ENCODE measurements at places on chromosomes 7 and 10.

DNA sequence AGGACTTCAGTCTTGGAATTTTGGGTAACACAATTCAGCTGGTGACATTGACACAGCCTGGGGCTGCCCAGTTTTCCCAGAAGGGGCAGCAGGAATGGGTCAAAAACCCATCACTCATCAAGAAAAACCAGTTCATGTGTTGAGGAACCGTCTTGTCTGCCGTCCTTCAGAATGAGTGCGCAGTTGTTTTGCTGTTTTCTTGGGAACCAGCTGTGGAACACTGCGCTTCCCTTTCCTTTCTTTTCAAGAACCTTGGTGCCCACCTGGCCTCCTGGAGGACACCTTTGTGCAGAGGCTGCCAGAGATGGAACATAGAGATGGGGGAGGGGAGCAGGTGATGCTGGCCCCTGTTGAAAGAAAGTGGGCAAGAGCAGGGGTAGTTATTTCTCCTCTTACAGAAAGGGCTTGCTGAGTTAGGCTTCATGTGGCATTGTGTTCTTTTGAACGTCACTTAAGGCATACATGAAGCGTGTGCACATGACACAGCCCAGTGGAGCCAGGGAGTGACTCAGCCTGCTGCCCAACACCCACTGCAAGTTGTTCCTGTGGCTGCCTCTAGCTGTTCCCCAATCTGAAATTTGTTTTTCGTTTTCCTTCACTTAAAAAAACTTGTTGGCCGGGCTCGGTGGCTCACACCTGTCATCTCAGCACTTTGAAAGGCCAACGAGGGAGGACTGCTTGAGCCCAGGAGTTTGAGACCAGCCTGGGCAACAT, 87.4 kb upstream of the TNS3 start:
- no peak for DNase-seq

GRCh38 chr10:89813546-89813945, 112.2 kb downstream of the KIF20B start:
- DNase-seq, result no peak

GRCh38 chr10:5442065-5442989, 30.0 kb downstream of the NET1 start:
- DNase-seq, result peak; percentile 42

- no peak for DNase-seq
Observed at GRCh38 chr7:44914992-44915607, 29.8 kb upstream of the PURB start.

DNA sequence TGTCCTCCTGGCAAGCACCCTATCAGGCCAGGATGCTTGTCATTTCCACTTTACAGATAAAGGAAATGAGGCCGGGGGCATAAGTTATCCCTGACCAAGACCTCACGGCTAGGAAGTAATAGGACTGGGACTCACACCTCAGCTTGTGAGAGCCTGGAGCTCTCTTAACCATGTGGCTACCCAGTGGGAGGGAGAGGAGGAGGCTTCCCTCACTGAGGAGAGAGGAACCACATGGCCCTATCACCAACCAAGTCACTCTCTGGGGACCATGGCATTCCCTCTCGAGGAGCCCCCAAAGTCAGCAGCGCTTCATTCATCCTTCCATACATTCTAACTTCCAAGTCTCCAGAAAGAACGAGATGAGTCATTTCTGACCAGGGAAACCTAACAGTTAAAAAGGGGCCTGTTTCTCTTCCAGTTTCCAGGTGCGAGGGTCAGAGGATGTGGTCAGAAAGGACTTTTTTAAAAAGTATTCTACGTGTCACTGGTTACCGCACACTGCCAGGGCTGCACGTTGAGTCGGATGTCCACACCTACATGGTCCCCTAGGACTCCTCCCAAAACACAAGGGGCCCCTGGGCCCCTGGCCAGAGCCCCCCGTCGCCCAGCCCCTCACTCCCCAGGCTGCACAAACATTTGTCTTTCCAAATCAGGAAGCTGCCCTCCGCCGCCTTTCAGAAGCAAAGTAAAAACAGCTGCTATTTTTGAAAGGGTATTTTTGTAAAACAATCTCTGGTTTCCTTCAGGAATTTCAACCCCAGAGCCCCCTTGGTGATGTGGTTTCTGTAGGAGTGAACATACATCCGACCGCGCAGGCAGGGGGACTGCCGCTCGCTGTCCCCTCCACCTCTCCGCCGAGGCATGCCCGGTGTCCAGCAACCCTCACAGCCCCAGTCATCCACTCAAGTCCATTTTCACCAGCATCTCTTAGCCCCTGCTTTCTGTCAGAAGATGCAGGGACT, 128.2 kb upstream of the CHST15 start:
- DNase-seq, result no peak

- DNase-seq, result no peak
Observed at GRCh38 chr7:128744366-128744905, 5.3 kb downstream of the CALU start.

- no peak for DNase-seq
Observed at GRCh38 chr10:48705401-48705938, 20.8 kb downstream of the WDFY4 start.

- peak; percentile 39 for DNase-seq
Observed at GRCh38 chr10:17742918-17743317, 9.1 kb upstream of the TMEM236 start.

DNA sequence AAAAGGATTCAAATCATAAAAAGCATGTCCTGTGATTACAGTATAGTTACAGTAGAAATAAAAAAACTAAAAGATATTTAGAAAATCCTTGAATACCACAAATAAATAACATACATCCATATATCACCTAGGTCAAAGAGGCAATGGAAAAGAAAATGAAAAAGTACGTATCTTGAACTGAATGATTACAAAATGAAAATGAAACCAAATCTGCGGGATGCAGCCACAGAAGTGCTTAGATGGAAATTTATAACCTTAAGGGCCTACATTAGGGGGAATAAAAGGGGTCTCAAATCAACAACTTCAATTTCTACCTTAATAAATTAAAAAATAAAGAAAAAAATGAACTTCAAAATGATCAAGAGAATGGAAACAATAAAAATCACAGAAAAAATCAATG, 879.0 kb upstream of the CELF2 start:
- no peak for DNase-seq

DNA sequence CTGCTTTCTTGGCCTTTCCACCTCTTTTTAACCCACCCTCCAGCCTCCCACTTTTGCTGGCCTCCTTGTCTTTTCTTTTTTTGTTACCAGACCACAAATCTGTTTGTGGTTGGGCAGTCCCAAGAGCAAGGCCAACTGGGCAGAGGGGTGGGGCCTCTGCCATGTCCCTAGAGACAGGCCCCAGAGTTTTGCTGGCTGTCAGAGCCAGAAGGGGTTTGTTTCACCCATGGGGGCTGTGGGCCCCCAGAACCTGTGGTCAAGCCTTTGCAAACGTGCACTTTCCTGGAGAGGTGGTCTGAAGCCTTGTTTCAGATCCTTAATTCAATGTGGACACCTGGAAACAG, 10.3 kb downstream of the ZMIZ1 start:
- no peak for DNase-seq

- DNase-seq, result no peak
Observed at GRCh38 chr10:44016589-44017482, 368.1 kb downstream of the CXCL12 start.

GRCh38 chr7:139594911-139595476, 71.5 kb downstream of the CLEC2L start:
- DNase-seq, result no peak

DNA sequence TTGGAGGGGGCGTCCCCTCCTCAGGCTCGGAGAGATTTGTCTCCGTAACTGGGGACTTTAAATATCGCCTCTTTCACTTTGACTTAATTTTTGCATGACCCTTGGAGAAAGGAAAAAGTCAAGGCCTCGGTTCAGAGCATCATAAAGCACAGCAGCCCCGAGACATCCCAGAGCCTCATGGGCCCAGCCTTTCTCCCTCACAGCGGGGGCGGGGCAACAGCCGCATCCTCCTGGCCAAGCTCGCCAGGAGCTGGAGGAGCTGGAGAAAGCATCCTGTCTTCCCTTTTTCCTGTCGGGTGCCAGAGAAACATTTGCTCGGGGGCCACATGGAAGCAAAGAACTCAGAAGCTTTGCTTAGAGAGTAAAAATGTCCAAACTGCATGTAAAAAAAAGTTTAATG, 43.6 kb upstream of the DPYSL4 start:
- no peak for DNase-seq

- no peak for DNase-seq
Observed at GRCh38 chr7:92641921-92642511, 51.8 kb upstream of the FAM133B start.

GRCh38 chr10:79148452-79149344, 79.9 kb downstream of the ZMIZ1 start:
- DNase-seq, result no peak

DNA sequence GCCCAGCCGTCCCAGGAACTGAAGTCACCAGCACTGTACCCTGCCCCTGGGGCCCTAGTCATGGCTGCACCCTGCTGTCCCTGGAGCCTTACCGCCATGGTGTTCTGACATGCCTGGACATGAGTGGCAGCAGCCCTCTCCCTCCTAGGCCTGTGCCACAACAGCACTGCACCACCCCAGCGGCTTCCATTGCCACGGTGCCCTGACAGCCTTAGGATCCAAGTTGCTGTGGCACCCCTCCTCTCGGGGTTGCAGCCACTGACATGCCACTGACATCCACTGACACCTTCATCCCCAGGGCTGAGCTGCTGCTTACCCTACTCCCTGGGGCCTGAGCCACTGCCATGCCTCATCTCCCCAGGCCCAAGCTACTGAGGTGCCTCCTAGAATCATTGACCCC, 39.6 kb upstream of the SHH start:
- DNase-seq, result no peak

DNA sequence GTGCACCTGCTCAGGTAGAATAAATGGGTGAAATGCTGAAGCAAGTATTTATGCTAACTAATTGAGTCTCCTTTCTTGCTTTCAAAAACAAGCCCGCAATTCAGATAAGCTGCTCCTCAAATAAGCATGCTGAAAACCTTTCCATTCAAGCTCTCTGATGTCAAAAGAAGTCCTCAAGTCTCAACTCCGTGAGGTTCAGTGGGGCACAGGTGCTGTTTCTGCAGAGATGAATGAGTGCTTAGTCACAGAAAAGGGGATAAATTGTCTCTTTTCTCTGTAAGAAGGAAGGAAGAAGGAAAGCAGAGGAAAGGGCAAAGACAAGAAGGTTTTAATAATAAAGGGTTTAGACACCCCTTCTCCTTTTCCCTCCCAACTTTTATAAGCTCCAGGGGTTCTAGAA, 229.8 kb upstream of the NPY start:
- no peak for DNase-seq

DNA sequence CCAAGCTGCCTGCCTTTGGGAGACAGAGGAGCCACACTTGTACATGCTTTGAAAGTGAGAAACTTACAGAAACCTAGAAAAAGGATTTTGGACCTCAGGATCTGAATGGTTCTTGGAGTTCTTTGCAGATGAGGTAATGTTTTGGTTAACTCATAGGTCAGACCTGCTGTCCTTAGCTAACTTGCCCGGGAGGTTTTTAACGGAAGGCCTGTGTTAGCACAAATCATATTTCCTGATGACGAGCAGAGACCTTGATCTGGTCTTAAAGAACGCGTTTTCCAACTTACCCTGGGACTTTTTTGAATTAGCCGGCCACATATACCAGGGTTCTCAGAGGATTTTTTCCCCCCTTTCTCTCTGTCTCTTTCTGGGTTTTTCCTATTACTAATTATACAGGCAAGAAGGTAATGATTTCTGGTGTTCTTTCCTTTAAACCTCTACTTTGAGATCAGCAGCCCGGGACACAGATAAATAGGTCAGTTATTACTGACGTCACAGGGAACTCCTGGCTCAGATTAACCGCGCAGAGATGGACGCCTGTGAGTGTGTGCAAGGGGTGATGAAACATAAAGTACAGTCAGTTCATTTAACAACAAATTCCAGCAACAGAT, 101.7 kb upstream of the KLF6 start:
- DNase-seq, result no peak

- peak; percentile 56 for DNase-seq
Observed at GRCh38 chr7:83852136-83852535, 203.2 kb upstream of the SEMA3E start.

- DNase-seq, result no peak
Observed at GRCh38 chr10:1199345-1199673, 143.1 kb downstream of the WDR37 start.

DNA sequence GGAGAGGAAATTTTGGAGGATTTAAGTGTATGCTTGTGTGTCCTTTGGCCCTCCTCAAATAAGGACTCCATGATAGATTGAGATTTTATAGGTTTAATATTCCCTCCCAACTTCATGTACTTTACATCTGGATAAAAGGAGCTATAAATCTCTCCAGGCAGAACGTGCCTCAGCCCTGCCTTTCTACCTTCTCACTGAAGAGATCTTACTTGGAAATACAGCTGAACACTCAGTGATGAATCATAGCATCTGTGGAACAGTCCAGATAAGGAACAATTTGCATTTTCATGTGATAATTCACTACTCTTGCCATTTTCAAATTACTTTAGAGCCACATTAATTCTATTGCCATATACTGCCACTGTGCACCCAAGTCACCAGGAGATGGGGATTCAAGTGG, 364.6 kb upstream of the PODXL start:
- DNase-seq, result no peak

DNA sequence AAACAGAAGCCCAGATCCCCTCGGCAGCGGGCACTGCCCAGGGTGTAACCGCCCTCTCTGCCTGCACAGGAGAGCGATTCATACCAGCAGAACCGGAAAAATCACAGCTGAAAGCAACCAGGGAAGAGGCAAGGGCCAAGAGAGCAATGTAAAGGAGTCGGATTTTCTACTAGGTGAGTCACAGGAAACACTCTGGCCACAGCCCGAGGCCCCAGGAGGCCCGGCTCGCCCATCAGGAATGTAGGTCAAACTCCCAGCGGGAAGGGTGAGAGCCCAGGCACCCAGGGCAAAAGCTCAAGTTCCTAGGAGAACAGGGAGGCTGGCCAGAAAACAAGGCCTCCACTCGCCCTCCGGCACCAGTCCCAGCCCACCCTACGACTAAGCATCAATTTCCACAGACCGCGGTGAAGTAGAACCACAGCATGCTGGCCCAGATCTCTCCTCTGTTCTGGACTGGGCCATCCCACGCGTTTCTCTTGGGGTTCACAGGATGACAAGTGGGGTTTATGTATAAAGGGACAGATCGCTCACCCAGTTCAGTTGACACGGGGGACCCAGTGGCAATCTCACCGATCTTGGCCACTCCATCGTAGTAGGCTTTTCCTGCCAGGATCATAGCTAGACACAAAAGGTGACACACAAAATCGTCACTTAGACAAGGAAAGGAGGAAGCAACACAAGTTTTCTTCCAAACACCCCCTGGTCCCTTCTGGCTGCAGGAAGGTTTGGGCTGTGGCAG, 46.2 kb downstream of the BAIAP2L1 start:
- no peak for DNase-seq

Measured in HAP-1 (cell line).